ENCODE measurements at places on chromosomes 7 and 10.

DNA sequence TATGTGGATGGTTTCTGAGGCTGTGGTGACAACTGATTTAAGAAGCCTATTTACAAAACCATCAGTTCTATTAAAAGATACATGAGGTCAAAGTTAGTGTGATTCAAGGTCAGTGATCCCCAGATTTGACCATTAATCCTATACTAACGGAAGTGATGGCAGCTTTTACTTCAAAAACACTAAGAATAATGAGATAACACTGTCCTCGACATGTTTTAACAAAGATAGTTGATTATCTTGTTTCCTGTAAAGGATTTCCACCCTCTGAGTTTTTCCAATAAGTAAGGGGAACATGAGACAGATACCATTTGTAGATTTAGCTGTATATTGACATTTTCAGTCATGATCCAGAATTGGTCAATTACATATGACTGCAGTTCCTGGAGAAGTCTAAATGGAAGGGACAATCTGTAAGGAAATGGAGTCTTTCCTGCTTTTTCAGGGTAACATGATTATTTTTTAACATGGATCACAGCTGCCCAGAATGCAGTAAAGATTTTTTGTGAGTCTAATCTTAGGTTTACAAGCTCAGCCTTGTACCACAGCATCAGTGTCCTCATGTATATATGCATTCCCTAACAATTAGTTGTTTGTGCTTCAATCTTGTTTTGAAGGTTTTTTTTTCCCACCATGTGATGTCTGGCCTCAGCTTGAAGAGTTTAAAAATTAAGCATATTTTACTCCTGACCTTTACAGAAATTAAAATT lies 188.0 kb downstream of the PPP1R9A start:
- no peak for DNase-seq

GRCh38 chr10:12579954-12580858 lies 230.9 kb downstream of the CAMK1D start:
- DNase-seq, result no peak

GRCh38 chr10:62308101-62308500 lies 39.5 kb upstream of the RTKN2 start:
- no peak for DNase-seq

GRCh38 chr7:98935811-98936210 lies 57.5 kb downstream of the TRRAP start:
- no peak for DNase-seq

DNA sequence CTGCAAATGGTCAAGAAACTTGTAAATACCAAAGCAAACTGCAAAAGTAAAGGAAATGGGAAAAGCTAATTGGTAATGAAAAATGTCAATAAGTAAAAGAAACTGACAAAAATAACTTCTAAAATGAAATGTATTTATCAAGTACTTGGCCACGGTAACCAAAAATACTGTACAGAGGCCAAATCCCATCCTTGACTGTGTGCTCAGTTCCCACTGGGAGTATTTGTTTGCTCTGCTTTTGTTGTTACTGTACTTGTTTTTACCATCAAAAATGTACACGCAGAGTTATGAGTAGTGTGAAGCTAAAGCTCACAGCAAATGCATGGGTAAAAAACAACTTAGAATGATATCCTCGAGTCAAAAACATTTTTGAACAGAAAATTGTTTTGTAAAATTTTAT lies 31.1 kb downstream of the ENKUR start:
- DNase-seq, result no peak

DNA sequence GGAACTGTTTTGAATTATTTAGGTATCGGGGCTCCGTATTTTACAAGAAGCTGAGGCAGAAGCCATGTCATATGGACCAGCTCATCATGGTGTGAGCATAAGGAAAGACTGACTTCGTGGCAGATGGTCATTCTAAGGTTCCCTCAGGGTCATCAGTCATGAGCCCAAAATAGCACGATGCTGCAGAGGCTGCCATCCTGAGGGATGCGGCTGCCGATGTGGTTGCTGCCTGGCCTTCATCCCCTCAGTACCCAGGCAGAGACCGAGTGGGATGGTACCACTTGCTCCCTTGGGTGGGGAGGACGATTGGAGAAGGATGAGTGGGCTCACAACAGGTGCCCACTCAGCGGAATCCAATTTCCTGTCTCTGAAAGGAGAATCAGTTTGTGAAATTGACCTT lies 490.3 kb downstream of the SDK1 start:
- no peak for DNase-seq

- DNase-seq, result no peak
Measured at GRCh38 chr7:49638166-49638565, 135.3 kb upstream of the VWC2 start.

DNA sequence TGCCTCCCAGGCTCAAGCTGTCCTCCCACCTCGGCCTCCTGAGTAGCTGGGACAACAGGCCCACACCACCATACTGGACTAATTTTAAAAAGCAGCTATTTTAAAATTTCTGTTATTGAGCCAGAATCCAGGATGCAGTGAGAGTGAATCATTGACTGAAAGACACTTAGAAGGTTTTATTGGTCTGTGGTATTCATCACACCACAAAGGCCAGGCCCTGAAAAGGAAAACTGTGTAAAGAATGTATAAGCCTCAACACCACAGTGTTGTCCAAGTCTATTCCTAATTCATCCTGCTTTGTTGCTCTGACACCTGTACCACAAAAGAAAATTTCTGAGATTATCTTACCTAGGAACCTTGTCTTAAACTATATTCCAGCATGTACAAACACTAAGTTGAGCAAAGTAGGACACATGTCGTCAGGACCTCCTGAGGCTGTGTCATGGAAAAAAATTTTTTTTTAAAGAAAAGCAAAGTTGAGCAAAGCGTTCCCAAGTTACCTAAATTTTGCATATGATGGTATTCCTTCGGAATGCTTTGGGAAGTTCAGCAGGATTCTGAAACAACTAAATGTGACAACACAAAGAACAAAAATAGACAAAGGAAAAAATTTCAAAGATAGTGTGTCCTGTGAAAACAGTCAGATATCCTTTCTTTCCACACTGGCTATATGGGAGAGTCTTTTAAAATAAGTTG lies 129.6 kb upstream of the MKLN1 start:
- DNase-seq, result no peak

GRCh38 chr7:36667007-36667745 lies 57.1 kb downstream of the AOAH start:
- no peak for DNase-seq

DNA sequence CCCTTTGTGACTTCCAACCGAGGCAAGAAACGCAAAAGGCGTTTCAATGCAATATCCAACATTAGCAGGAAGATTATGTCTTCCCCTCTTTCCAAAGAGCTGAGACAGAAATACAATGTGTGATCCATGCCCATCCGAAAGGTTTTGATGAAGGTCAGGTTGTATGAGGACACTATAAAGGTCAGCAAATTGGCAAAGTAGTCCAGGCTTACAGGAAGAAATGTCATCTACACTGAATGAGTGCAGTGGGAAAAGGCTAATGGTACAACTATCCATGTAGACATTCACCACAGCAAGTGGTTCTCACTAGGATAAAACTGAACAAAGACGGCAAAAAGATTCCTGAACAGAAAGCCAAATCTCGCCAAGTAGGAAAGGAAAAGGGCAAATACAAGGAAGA lies 27.8 kb upstream of the DNA2 start:
- DNase-seq, result no peak

GRCh38 chr10:113473851-113474250 lies 79.0 kb upstream of the HABP2 start:
- no peak for DNase-seq

- DNase-seq, result no peak
Measured at GRCh38 chr7:1883031-1883761, 213.1 kb downstream of the ELFN1 start.

GRCh38 chr10:3828404-3829155 lies 43.6 kb upstream of the KLF6 start:
- DNase-seq, result no peak

- DNase-seq, result no peak
Measured at GRCh38 chr10:91462423-91462822, 52.3 kb downstream of the HECTD2 start.

- DNase-seq, result no peak
Measured at GRCh38 chr10:110758898-110759297, 112.8 kb upstream of the PDCD4 start.

DNA sequence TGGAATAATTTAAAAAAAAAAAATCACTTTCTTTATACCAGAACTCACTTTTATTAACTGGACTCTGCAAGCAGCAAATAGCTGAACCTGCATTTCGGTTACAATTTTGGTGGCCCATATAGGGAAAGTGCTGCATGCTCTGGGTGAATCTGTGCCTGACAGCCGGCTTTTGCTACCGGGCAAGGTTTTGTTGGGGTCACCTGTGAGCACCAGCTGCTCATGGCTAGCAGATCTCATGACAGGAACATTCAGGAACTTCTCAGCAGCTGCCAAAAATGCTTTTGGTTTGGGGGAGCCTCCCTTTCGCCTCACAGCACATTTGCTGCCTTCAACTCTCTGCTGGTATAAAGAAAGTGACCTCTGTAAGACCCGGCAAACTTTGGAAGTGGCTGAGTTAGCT lies 13.2 kb upstream of the CREB3L2 start:
- no peak for DNase-seq

- DNase-seq, result no peak
Measured at GRCh38 chr10:95456516-95456915, 104.7 kb downstream of the SORBS1 start.

DNA sequence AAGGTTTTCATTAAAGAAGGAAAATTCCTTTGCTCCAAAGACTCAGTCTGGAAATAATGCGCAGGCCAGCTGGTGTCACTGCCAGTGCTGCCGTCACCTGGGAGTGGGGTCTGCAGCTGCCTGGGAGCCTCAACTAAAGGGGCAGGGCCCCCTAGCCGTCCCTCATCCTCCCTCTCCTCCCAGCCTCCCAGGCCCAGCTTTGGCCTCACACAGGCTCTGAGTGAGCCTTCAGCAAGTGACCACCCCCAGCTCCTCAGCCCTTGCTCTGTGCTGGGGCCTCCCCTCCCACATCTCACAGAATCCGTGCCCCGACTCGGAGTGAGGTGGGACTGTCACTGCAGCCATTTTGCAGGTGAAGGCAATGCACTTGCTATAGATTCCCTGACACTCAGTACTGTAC lies 11.1 kb upstream of the RET start:
- DNase-seq, result no peak

DNA sequence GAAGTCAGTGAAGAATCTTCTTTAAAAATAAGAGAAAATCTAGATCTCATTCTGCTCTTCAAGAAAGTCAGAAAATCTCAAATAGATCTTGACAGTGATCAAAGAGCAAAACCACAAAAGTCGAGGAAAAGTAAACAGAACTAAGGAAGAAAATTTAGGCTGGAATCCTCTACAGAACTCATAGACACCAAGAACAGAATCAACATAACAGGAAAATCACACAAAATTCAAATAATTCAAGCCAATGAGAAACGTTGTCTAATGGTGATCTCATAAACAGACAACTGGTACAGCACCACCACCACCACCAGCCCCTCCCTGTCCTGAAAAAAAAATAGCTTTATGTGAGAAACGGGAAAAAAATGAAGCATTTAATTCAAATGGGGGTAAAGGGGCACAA lies 6.9 kb downstream of the ITGB1 start:
- no peak for DNase-seq

GRCh38 chr10:91632671-91633550 lies at the start of gene PPP1R3C:
Gene PPP1R3C (minus strand): TSS chr10:91633071. CDS start chr10:91632969, 102 bp downstream.
- DNase-seq, result no peak
